ENCODE measurements at places on chromosomes 12 and 14.

- no peak for DNase-seq
Measured at GRCh38 chr12:114381177-114381576, 24.8 kb downstream of the TBX5 start.

GRCh38 chr12:65631621-65632111, 192.6 kb upstream of the HMGA2 start:
- no peak for DNase-seq

DNA sequence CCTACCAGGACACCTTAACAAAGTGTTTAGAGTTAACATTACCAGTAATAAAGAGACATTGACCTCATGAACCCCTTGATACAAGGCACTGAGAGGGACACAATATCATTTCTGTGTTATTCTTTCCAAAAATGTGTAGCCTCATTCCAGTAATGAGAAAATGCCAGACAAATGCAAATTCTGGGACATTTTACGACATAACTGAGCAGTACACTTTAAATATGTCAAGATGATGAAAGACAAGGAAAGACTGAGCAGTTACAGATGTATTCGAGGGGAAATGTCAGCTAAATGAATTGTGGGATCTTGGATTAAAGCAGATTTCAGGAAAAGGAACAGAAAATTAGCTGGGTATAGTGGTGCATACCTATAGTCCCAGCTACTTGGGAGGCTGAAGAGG, 255.6 kb downstream of the ERC1 start:
- DNase-seq: no peak

- DNase-seq: peak; percentile 33
Measured at GRCh38 chr14:101082036-101082435, 178.5 kb upstream of the RTL1 start.

DNA sequence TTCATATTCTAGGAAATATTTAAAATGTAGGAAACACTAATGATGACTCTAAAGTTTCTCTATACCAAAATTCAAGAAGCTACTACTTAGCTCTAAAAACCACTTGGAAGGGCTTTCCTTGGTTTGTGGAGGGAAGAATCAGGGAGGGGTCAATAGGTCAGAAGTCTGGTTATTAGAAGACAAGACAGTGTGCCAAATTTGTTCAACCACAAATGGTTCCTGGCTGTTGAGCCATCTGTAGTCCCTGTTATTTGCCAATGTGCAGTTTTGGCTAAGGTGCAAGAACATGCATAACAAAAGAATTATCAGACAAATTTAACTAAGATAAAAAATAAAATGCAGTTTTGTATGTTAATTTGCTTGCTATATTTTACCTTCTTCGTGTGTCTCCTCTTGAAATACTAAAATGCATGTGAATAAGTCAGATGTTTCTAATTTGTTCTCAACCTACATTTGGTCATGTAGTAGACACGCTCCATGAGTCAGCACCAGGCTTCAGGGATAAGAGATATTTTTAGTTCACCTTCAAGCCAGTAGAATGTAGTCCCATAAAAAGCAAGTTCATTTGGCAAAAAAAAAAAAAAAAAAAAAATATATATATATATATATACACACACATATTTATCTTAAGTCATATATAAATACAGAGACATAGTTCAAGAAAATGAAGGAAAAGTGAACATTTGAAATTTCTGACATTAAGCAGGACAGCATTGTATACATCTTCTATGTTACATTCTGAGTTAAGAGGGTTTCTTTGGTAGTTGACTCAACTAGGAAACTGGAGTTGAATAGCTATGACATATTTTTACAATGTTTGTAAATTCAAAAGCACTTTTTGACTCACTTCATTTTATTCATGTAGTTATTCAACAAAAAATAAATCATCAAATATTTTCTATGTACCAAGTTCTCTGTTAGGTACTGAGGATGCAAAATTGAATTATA, 123.3 kb downstream of the KCNC2 start:
- DNase-seq: no peak

GRCh38 chr12:60176891-60177290, 581.1 kb downstream of the SLC16A7 start:
- no peak for DNase-seq

- DNase-seq: no peak
Measured at GRCh38 chr12:45336331-45336730, 120.4 kb downstream of the ANO6 start.

Measured in SHP77 (cell line).